ENCODE measurements at places on chromosomes 3 and 15.

DNA sequence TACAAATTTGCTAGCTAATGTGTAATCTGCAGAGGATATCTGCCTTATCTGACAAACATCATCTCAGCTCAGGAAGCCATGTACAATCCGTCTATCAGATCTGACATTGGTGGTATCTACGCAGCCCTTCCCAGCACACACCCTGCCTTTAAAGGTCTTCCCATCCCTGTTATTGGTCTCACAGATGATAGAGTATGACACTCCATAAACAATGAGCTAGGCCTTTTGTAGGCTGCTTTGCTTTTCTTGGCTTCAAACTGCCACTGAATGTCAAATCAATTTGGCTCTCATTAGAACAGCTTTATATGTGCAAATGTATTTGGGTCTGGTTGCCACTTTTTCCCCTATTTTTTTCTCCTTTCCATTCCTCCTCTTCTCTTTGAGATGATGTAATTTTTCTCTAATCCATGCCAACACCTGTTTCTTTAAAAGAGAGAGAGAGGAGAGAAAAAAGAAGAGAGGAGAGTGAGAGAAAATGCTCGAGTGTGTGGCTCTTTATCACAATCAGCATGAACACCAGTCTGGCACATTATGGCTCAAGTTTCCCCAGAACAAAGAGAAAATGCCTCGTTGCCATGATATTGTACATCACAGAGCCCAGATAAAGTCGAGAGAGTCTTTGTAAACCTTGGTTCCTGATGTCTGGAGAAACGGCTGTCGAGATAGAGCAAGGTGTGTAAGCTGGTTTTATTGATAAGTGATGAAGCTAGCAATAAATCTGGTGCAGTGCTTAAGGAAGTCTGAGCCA, 80.8 kb upstream of the DPH6 start:
- no peak for DNase-seq

- DNase-seq, result no peak
Observed at GRCh38 chr3:116647996-116648395, 61.6 kb upstream of the TUSC7 start.

DNA sequence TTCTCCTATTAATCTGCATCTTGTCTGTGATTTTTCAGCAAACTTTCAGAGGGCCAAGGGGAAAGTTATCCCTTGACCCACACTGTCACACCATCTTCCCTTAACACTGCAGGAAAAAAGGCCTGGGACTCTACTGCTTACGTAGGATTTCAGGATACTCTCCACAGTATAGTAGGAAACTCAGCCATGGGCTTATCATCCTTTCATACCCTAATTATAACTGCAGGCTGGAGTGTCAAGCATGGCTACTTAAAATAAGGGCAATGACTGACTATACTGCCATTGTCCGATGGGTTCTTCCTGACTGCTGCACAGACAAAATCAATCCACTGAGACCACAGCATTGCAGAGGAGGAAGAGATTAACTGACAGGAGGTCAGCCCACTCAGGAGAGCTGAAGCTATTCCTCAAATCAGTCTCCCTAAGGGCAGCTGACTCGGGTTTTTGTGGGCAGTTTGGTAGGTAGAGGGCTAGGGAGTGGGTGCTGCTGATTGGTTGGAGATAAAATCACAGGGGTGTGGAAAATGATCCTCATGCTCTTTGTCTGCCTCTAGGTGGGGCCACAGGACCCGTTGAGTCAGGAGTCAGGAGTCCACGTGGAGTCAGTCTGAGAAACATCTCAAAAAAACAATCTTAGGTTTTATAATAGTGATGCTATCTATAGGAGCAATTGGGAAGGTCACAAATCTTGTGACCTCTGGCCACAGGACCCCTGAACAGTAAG, 118.2 kb upstream of the STRIT1 start:
- peak; percentile 0 for DNase-seq

GRCh38 chr3:32817257-32817557, 590 bp upstream of the TRIM71 start:
- no peak for DNase-seq

DNA sequence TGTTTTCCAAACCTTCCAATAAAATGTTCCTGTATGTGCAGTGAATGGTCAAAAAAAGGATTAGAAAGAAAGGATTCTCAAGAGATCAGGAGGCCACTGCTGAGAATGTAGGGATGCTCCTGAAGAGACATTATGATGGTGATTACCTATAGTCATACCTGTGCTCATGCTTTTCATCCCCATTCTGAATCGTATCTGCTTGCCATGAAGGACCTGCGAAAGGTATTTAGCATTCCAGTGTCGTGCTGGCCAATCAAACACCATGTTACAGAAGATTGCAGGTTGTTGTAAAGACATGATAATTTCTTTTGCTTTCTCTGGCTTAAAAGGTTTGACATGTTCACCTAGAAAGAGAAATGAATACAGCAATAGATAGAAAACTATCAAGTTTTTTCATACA, 16.1 kb downstream of the HSPBAP1 start:
- DNase-seq, result no peak

DNA sequence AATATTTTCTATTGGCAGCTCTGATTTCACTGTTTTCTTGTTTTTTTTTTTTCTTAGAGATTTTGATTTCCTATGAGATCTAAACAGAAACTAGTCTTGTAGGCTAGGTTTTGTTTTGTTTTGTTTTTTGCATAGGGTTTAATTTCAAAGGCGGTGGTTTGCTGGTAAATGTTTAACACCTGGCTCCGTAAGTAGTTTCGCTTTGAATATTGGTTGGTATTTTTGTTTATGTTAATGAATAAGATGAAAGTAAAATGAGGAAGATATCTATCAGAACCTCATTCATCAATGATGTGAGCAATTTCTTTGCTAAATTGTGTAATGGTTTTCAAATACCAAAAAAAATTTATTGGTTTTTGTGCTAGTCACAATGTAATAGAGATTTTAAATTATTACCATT, 39.7 kb upstream of the TM4SF1 start:
- no peak for DNase-seq

GRCh38 chr15:75202251-75203016, 752 bp downstream of the C15orf39 start:
- DNase-seq, result peak; percentile 84

DNA sequence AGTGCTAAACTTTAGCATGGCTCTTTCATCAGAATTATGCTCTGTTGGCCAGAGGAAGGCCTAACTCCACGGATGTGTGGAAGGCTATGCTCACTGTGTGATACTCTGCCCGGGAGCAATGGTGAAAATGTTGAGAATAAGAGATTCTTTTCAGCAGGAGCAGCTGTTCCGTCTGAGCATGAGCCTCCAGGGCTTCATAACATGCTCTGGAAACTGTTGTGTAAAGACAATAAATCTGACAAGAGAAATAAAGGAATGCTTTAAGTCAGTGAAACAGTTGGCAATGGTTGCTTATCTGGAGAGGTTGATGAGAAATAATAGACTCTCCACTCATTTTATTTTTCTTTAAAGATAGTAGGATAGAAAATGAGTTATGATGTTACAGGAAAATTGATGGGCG, 269.8 kb downstream of the DIPK2A start:
- no peak for DNase-seq

GRCh38 chr3:123637131-123637530, 52.3 kb upstream of the HACD2 start:
- DNase-seq, result no peak

GRCh38 chr3:53049987-53050386, 4.1 kb upstream of the SFMBT1 start:
- DNase-seq, result no peak

DNA sequence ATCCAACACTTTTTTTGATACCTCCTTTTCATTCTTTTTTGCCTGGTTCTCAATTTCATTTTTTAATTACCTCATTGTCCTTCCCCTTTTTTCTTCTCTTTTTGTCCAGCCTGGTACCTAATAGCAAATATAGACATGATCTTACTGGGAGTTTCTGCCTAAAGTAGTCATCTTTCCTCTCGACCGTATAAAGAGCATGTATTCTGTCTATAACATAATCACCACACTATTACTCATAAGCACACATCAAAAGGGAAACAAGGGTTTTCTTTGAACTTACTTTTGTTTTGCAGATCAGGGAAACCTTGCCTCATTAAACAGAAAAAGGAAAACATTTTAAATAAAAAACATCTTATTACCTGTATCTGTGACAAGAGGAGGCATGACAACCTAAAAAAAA, 33.0 kb downstream of the FAM98B start:
- no peak for DNase-seq

- no peak for DNase-seq
Observed at GRCh38 chr3:154050766-154051165, 70.4 kb upstream of the ARHGEF26 start.

- DNase-seq, result no peak
Observed at GRCh38 chr3:166275024-166275390, 437.8 kb upstream of the BCHE start.

- DNase-seq, result no peak
Observed at GRCh38 chr3:86595696-86596095, 395.3 kb downstream of the VGLL3 start.

DNA sequence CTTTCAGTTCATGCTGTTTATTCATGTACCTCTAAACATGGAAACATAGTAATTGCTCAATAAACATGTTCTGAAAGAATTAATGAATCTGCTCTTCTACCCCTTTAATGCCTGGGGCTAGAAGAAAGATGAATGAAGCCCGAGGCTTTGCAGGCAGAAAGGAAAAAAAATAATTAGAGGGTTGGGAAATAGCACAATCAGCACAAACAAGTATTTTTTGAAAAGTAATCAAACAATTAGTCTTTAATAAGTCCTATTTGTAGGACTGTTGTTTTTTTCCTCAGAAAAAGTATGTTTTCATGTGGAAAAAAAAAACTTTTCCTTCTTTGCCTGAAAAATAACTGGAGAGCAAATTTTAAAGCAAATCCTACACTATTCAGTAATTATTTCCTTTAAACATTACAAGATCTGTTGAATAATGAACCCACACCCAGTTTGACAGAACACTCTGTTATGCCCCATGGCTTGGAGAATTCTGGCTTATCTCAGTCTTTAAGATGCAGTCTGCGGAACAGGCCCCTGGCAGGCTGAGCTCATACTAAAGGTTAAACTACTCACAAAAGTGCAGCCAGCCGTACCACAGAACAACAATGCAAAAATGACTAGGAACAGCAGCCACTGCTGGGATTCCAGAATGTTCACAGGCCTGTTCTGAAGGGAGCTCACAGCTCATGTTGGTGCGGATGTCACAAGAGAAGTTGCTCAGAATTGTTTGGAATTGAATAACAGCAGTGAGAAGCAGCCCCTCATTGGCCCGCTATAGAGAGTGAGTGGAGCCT, 79.2 kb downstream of the ABI3BP start:
- DNase-seq, result no peak

DNA sequence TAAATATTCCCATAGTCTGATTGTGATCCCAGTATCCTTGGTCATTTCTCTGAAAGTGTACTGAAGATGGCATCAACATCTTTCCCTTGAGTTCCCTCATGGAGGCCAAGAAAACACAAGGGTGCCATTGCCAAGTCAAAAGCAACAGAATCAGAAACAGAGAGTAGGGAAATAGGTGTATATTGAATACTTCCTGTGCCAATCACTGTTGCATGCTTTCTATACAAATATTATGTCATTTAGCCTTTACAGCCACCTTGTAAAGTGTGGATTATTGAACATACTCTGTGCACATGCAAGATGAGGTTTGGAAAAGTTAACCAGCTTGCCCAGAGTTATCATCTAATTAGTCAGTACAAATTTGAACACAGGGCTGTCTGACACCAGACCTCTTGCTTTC, 117.9 kb downstream of the MAP2K5 start:
- no peak for DNase-seq

- DNase-seq, result no peak
Observed at GRCh38 chr15:76328958-76329357, 7.6 kb upstream of the ISL2 start.

DNA sequence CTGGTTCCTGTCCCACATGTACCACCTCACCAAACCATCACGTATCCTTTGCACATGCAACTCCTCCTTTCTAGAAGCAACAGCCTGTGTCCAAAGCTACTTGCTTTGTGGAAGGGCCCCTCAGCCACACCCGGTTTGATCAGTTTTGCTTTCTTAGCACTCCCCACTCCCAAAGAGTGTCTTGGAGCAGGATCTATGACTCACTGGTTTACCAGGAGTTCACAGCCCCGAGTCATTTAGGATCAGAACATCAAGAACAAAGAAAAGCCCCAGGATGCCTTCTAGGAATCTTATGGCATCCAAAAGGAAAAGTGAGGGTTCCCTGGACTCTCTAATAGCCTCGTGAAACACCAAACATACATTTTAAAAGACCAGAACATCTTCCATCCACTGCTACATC, 50.7 kb upstream of the IGF1R start:
- DNase-seq, result no peak

- no peak for DNase-seq
Observed at GRCh38 chr15:41804361-41804760, 23.5 kb upstream of the JMJD7 start.

GRCh38 chr3:24704496-24704895, 209.8 kb upstream of the THRB start:
- DNase-seq, result no peak

DNA sequence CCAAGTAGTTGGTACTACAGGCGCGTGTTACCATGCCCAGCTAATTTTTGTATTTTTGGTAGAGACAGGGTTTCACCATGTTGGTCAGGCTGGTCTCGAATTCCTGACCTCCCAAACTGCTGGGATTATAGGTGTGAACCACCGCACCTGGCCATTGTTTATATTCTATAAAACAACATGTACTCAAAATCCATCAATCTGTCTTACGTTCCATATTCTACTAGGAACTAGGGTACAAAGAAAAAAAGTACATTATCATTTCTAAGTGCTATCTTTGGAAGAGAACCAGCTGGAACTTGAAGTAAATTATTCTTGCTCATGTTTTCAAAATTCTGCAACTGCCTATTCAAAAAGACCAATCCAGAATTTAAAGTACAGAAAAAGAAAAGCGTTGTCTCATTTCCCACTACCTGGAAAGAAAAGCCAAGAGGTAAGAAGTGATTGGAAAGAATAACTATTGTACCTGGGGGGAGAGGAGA, 15.2 kb downstream of the SPPL2A start:
- no peak for DNase-seq

GRCh38 chr3:167187221-167187620, 192.9 kb downstream of the ZBBX start:
- DNase-seq, result no peak

DNA sequence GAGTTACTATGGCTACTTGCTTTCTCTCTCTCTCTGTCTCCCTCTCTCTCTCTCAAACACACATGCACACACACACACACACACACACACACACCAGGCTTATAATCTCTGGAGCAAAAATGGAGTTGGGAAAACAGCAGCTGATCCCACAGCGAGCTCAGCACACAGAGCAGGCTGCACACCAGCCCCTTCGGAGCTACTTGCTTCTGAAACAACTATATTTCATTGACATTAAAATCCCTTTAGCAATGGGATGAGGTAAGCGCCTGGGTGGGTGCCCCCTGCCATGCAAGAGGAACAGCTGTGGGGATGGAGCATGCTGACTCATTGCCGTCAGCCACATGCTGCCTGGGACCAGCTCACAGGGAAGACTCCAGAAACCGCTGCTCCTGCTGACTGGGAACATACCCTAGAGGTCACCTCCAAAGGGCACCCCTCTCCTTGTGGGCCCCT, 45.7 kb downstream of the B3GNT5 start:
- DNase-seq, result no peak

GRCh38 chr3:43675593-43675992, 15.1 kb upstream of the ABHD5 start:
- no peak for DNase-seq

Data from activated T-cell treated with anti-CD3 and anti-CD28 coated beads for 48 hours (primary cell).